ENCODE measurements at places on chromosomes 16 and 17.

- DNase-seq, result no peak
Measured at GRCh38 chr17:77641718-77642117, 316.8 kb upstream of the TNRC6C start.

DNA sequence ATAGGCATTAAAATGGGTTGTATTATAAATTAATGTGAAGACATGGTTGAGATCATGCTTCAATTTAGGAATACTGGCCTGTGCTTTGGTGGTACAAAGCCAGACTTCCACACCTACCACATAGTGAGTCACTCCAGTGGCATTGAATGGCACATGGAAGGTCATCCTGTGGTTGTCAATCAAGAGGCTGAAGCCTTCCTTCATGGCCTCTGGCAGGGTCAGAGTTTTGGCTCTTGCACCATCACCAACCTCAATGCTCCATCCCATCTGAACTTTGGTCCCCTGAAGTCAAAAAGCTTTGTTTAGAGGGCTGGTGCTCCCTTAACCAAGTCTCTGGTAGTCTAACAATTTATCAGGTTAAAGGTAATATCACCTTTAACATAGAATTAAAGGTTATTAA lies 6.1 kb downstream of the ZP2 start:
- DNase-seq, result no peak

GRCh38 chr17:31579265-31579664 lies 187.8 kb downstream of the RAB11FIP4 start:
- DNase-seq, result no peak

DNA sequence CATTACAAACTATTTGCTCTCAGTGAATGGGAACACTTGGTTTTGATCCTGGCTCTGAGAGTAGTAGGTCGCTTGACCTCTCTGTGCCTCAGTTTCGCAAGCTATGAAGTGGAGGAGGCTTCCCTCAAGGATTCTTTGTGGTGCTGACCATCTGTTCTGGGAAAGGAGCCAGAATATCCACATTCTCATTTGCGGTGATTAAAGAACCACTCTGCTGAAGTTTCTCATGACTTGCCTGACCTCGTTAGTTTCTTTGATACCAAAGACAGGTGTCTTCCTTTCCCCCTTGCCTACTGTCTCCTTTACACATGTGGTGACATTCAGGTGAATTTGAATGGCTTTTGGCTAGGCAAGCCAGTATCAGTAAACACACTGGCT lies 116.0 kb downstream of the SNX29 start:
- DNase-seq, result no peak

DNA sequence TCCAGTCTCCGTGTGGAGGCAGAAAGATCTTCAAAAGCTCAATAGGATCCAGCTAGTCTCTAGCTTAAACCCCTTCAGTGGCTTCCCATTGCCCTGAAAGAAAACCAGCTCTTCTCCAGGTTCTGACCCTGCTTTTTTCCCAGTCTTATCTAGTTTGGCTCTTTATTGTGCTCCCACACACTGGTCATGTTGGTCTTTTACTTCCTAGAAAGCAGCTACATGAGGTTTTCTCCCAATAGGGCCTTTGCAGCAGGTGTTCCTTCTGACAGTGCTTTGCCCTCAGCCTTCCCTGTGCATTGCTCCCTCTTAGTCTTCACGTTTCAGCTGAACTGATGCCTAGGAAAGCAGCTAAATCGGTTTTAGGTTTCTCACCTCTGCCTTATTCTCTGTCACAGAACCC lies 21.7 kb upstream of the ABCA3 start:
- DNase-seq, result no peak

DNA sequence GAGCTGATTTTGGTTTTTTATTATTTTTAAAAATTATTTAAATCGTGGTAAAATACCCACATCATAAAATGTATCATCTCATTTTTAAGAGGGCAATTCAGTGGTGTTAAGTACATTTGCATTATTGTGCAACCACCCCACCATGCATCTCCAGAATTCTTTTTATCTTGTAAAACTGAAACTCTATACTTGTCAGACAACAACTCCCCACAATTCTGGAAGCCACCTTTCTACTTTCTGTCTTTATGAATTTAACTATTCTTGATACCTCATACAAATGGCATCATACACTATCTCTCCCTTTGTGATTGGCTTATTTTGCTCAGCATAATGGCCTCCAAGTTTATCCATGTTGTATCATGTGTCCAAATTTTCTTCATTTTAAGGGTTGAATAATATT lies 97.9 kb downstream of the HS3ST3B1 start:
- no peak for DNase-seq

- no peak for DNase-seq
Measured at GRCh38 chr17:34683390-34683789, 104.0 kb downstream of the TMEM132E start.

DNA sequence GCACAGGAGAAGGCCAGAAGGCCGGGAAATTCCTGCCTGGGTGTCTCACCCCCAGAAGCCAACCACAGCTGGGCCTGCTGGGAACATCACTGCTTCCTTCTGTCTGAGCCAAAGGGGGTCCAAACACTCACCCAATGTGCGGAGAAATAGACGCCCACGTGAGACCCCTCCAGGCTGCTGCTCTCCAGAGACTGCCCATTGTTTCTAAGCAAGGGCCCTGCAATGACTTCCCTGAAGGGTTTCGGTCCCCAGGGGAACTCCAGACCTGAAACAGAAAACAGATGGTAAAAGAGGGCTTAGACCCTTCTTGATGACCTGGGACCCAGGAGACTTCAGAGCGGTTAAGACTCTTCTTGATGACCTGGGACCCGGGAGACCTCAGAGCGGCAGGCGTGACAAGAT lies 41.3 kb downstream of the MRM3 start:
- peak; percentile 55 for DNase-seq

GRCh38 chr17:71866095-71866494 lies 254.7 kb upstream of the SOX9 start:
- no peak for DNase-seq

DNA sequence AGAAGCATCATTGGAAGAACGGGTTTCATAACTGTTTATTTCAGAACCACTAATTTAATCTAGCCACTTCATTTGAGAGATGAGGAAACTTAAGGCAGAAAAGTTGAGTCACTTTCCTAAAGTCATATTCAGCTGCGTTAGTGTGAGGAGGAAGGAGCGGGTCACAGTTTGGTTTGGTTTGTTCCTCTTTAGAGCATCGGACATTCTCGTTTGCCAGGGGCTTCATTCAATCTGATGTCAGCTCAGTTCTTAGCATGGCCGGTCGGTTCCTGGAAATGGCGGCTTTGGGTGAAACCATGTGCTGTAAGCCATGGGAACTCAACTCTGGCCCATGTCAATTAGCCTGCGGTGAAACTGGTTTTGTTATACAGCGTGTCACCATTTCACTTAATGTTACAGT lies 186.5 kb downstream of the LGALS9B start:
- DNase-seq, result no peak

GRCh38 chr17:21368545-21369246 lies 7.5 kb upstream of the KCNJ12 start:
- DNase-seq, result no peak

DNA sequence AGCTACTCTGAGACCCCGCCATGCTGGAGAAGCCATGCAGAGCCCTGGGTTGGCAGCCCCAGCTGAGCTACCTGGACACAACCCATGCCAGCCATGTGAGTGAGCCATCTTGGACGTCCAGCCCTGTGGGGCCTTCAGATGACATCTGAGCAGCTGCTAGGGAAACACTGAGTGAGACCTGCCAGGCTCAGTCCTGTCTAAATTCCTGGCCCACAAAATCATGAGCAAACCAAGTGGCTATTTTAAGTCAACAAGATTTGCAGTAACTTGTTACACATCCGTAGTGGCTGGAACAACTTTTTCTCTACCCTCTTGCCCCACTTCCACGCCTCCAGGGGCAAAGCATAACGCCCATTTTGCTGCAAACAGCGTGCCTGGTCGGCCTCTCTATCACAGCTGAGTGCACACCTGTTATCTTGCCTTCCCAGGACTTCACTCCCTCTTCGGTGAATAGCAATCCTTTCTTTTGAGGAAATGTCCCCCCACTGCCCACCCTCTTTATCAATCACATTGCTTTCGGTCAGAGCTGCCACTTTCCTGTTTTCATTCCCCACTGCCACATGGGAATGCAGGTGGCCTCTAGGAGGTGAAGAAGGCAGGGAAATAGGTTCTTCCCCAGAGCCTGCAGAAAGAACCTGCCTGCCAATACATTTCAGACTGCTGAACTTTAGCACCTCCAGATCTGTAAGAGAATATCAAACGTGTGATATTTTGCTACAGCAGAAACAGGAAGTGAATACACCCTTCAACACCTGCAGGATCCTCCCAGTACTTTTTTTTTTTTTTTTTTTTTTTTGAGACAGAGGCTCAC lies 7.4 kb upstream of the SCIMP start:
- no peak for DNase-seq
